ENCODE measurements at places on chromosomes 4 and X.
A peak's percentile ranks its signal among the peaks of the same experiment; 100 is the strongest.

GRCh38 chrX:39859991-39860861 lies 237.5 kb downstream of the BCOR start:
- DNase-seq, result peak; percentile 55

- no peak for DNase-seq
Measured at GRCh38 chrX:76253432-76253831, 80.6 kb downstream of the PBDC1 start.

GRCh38 chrX:153495903-153496589 lies 1.3 kb downstream of the BGN start:
- DNase-seq, result no peak

GRCh38 chrX:4570151-4570550 lies 856.7 kb upstream of the PRKX start:
- DNase-seq, result no peak

DNA sequence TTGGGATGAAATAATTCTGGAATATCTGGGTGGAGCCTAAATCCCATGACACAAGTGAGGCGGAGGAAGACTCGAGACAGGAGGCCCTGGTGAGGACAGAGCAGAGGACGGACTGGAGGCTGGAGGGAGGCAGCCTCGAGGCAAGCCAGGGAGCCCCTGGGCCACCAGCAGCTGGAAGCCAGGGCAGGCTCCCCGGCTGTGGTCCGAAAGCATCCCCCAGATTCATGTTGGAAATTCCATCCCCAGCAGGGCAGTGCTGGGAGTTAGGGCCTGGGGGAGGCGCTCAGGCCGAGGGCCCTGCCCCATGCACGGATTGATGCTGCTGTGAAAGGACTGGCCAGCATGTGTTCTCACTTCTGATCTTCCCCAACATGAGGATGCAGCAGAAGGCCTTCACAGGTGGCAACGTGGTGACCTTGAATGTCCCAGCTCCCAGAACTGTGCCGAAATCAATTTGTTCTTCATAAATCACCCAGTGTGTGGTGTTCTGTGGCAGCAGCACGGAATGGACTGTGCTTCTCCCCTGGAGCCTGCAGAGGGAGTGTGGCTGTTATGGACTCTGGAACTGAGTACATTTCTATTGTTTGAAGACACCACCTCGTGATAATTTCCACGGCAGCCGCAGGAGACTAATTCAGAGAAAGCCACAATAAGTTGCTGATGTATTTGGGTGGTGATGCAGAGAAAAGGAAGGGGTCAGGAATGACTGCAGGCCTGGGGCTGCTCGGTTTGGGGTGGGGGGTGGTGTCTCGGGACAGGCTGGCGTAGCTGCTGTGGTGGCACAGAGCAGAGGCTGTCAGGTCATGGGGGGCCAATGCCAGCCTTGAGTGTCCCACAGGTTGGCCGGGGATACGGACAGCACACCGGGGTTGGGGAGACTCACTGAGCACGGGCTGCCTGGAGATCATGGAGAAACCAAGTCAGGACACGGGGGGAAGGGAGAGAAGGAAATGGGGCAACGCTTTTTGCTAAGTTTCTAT lies 56.9 kb downstream of the PCGF3 start:
- DNase-seq, result no peak

DNA sequence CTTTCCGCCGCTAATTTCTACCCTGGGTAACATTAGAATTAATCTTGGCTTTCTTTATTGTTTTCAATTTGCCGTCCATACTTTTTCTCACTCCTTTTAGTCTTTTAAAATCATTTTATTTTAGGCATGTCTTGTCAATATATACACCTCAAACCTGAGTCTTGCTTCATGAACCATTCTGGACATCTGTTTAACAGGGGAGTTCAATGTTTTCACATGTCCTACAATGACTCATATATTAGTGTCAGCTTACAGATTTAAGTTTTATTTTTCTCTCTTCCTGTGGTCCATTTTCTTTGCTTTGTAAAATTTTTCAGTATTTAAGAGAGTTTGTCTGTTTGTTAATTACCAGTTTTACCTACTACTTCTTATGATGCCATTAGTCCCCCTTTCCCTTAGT lies 89.5 kb downstream of the LCORL start:
- DNase-seq, result no peak

DNA sequence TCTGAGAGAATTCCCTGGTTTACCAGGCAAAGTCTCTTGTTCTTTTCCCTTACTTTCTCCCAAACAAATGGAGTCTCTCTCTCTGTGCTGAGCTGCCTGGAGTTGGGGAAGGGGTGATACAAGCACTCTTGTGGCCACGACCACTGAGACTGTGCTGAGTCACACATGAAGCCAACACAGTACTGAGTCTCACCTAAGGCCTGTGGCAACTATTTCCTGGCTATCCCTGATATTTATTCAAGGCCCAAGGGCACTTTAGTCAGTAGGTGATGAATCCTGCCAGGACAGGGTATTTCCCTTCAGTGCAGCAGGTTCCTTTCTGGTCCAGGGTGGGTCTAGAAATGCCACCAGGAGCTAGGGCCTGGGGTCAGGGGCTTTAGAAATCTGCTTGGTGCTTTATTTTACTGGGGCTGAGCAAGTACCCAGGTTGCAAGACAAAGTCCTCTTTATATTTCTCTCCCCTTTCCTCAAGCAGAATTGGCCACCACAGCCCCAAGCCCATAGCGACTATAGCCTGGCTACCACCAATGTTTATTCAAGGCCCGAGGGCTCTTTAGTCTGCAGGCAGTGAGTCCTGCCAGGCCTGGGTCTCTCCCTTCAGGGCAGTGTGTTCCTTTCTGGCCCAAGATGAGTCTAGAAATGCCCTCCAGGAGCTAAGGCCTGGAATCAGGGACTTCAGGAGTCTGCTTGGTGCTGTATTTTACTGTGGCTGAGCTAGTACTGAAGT lies 10.5 kb downstream of the ARL13A start:
- no peak for DNase-seq

DNA sequence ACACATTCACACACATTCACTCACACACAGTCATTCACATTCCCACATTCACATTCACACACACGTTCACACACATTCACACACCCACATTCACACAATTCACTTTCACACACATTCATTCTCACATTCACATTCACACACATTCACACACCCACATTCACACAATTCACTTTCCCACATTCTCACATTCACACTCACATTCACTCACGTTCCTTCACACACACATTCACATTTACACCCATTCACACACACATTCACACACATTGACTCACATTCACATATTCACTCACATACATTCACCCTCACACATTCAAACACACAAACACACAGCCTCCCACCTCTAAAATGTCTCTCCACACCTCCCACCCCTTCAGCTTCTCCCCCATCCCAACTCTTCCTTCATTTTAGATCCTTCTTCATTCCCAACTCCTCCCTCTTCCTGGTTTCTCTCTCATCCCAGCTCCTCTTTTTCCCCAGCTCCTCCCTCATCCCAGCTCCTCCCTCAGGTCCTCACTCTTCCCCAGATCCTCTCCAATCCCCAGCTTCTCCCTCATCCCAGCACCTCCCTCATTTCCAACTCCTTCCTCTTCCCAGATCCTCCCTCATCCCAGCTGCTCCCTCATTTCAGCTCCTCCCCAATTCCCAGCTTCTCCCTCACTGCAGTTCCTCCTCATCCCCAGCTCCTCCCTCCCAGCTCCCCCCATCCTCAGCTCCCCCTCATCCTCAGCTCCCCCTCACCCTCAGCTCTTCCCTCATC lies 111.0 kb downstream of the FAM53A start:
- DNase-seq, result no peak

DNA sequence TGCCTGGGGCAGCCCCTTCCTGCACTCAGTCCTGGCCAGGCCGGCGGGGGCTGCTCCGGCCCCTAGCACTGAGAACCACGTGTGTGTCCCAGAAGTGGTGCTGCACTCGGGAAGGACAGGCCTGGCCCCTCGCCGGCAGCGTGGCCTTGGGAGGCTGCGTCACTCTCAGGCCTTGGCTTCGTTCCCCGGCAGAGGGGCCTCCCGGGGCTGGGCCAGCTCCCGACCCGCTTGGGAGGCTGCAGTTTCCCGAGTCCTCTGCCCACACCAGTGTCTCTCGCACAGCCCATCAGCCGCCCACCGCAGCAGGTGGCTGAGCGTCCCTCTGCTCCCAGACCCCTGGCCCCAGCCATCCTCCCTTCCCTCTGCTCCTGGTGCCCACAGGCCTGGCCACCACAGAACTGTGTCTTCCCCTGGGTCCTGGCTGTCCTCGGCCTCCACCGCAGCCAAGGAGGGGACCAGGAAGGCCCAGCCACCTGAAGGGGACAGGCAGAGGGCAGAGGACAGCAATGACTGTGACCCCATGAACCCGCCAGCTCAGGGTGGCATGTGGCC lies 10.9 kb upstream of the CPLX1 start:
- DNase-seq, result no peak

- peak; percentile 86 for DNase-seq
Measured at GRCh38 chr4:85474818-85475630, at the start of gene ARHGAP24. Gene ARHGAP24, plus strand, starts transcription at chr4:85475150.

GRCh38 chr4:97900229-97900628 lies 243.0 kb downstream of the STPG2 start:
- DNase-seq, result no peak

DNA sequence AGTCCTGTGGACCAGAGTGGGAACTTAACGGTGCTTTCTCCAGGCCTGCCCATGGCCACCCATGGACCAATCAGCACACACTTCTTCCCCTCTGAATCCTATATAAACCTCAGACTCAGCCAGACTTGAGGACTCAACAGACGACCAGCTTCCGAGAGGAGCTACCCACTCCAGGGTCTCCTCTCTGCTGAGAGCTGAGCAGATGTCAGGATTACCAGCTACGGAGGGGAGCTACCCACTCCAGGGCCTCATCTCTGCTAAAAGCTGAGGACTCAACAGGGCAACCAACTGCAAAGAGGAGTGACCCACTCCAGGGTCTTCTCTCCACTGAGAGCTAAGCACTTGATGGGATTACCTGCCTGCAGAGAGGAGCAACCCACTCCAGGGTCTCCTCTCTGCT lies 80.0 kb upstream of the DDX60 start:
- no peak for DNase-seq

DNA sequence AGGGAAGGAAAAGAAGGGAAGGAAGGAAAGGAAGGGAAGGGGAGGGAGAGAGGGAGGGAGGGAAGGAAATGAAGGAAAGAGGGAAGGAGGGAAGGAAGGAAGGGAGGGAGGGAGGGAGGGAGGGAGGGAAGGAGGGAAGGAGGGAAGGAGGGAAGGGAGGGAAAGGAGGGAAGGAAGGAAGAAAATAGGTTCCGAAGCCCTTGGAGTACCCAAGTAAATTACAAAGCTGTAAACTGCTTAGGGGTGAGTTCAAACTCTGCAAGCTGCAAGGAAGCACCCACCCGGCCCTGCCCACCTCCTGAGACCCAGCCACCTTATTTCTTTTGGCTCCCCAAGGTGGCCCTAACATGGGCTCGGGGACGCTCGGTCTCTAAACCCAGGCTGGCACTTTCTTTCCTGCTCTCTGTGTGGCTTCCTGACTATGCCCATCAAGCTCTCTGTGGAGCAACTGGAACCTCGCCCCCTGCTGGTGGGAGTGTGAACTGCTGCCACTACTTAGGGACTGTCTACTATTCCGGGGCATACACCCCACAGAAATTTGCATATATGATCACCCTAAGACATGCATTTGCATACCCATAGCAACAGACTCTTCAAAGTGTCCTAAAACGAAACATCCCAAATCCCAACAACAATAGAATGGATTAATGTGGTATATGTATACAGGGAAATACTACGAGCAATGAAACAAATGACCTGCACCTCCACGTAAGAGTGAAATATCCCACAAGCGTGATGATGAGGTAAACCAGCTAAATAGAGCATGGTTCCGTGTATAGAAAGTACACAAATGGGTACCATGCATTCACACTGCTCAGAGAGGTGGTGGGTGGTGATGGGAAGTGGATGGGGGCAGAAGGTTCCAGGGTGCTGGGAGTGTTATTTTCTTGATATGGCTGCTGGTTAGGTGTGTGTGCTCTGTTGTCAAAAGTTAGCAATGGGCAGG lies 151.7 kb upstream of the TBL1X start:
- DNase-seq, result peak; percentile 54

- DNase-seq, result no peak
Measured at GRCh38 chrX:124263743-124264142, 68.7 kb upstream of the TEX13D start.

- no peak for DNase-seq
Measured at GRCh38 chr4:37723067-37723466, 36.9 kb upstream of the RELL1 start.

- DNase-seq, result no peak
Measured at GRCh38 chr4:185481401-185481800, 9.9 kb upstream of the CCDC110 start.
